Endothelial cell (in vitro differentiated cells): ENCODE measurements at places on chromosomes 13 and 19.

GRCh38 chr19:44949550-44949949 is 3.7 kb downstream of the APOC2 start:
- DNase-seq: no peak

DNA sequence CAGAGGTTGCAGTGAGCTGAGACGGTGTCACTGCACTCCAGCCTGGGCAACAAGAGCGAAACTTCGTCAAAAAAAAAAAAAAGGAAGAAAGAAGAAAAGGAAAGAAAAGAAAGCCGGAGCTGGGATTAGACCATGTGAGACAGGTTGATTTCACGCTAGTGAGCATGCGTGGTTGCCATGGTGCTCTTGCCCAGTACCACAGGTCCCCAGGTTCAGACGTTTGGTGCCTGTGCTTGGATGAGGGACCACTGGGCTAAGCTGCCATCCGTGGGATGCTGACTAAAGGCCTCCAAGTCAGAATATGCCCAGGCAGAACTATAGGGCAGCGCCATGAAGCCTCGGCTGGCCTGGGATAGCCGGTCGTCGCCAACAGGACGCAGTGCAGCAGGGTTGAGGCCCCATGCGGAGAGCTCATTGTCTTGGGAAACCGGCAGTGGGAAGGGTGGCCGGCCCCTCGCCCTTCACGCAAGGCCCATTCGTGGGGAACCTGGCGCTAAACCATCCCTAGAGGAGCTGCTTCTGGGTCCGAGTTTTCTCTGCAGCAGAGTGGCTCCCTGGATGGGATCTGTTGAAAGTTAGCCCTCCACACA is 7.2 kb upstream of the TEX101 start:
- DNase-seq: no peak

GRCh38 chr19:9835507-9835949 is 410 bp downstream of the PIN1 start:
- DNase-seq: no peak

GRCh38 chr19:12782174-12782423 is 6.7 kb upstream of the HOOK2 start:
- no peak for DNase-seq

DNA sequence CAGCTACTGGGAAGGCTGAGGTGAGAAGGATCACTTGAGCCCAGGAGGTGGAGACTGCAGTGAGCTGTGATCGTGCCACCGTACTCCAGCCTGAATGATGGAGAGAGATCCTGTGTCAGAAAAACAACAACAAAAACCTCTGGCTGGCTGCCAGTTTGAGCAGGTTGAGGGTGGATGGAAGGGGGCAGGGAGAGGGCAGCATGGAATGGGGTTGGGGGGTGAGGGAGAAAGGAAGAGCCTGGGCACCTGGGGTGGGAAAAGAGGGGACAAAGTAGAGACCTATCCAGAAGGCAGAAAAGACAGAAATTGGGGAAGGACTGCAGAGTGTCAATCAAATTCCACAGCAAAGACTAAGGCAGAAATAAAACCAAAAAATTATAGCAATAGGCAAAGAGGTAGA is 4.7 kb downstream of the SLC1A5 start:
- no peak for DNase-seq

DNA sequence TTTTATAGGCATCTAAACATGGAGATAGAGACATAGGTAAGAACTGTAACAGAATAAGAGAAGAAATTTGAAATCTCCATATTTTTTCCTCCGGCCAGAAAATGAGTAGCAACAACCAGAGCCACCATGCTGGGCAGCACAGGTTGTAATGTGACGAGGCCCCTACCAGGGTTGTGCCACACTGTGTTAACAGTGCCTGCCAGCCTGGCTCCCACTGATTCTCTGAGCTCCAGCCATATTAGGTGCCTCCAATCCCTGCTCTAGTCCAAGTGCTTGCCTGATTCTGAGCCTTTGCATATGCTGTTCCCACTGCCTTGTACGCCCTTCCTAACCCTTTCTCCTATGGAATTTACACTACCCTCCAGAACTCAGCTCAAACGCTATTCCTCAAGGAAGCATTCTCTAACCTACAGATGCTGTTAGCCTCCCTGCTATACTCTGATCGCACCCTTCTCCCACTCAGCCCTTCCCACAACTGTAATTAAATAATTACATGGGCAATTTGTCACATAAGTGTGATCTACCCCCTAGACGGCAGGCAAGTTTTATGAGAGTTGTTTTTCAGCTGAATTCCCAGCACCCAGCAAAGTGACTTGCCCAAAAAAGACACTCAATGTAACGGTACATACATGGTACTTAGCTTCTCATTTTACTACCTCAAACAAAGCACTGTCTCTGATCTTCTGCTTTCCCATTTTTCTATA is 37.6 kb upstream of the STARD13 start:
- DNase-seq: no peak

GRCh38 chr13:69389899-69390298 is 717.7 kb upstream of the ATXN8OS start:
- no peak for DNase-seq

DNA sequence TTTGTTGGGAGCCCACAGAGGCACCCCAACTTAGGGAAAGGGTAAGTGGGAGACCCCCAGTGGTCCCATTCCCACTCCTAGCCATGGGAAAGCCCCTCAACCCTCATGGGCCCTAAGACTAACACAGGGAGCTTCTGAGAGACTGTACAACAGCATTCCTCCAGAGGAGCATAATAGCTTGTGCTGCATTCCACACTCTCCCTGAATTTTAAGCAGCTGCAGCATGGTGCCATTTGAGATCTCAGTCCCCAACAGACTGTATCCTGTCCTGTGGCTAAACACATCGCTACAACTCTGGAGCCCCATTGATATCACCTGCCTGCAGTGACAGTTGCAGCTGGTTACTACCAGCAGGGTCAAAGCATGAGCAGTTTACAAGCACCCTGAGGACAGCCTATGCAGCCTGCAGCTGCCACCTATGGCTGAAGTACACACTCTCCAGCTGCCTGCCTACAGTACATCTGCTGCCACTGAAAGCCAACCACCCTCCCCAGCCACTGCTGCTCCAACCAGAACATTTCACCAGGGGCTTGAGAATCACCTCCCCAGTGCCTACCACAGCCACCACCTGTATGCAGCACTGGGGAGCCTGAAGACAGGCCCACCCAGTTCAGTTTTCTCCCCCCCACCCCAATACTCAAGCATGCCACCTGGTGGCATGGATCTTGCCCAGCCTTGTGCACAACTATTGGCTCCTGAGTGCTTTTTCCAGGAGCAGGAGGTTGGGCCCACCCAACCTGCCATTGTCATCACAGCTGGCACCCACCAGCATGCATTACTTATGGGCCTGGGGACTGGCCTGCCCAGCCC is 557.3 kb downstream of the GPC5 start:
- no peak for DNase-seq

DNA sequence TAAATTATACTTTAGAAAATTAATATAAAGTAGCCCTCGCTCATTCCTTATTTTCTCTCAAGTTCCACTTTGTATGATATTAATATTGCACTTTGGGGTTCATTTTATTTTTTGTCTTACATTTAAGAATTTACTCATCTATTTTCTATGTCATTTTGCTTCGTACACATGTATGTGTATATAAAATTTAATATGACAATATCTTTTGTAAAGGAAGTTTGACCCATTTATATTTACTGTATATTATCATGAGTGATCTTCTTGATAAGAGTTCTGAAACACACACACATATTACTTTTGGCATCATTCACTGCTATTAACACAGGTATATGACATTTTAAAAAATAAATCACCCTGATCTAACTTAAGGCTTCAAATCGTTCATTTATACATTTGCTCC is 83.1 kb downstream of the IRS2 start:
- no peak for DNase-seq

- DNase-seq: no peak
Observed at GRCh38 chr13:107999751-108000150, 215.6 kb downstream of the LIG4 start.

- DNase-seq: no peak
Observed at GRCh38 chr13:112859817-112860190, 109.2 kb upstream of the MCF2L start.
